ENCODE measurements at places on chromosomes 3 and 15. TPM values are rescaled to one million over a fixed set of nuclear protein-coding genes. Genes with fewer than 3 reads are reported as not detected.

Gene COL6A5
- total RNA-seq, result not detected

Gene LMAN1L
- total RNA-seq, result 0.25 TPM

Gene ARHGAP31
- total RNA-seq, result 9.6 TPM

Gene GOLGA8O
- 1.3 TPM for total RNA-seq

Gene SUSD5
- total RNA-seq, result not detected

Gene CAPN3
- 2.1 TPM for total RNA-seq

Gene P3H2
- not detected for total RNA-seq

Gene DPPA2
- total RNA-seq, result not detected

Gene MAGI1
- 0.09 TPM for total RNA-seq

Gene MST1
- 8.7 TPM for total RNA-seq

Gene PPP2R3A
- total RNA-seq, result 0.18 TPM

Gene ZNF660
- 0.21 TPM for total RNA-seq

Gene FANCD2OS
- total RNA-seq, result not detected

Gene PKM
- total RNA-seq, result 2,479 TPM

Gene LSMEM2
- total RNA-seq, result not detected

Gene BFSP2
- total RNA-seq, result not detected

Gene PLCH1
- 0.26 TPM for total RNA-seq

Gene CPN2
- not detected for total RNA-seq

Gene SLC6A20
- total RNA-seq, result not detected

Gene AEN
- total RNA-seq, result 52.9 TPM

Gene GCHFR
- total RNA-seq, result 32.8 TPM

Gene IREB2
- 50.8 TPM for total RNA-seq

Gene IMPG2
- total RNA-seq, result 0.12 TPM

Gene DPPA4
- total RNA-seq, result 1.5 TPM

Gene GOLGA6L9
- 2.1 TPM for total RNA-seq

Gene MANF
- 124 TPM for total RNA-seq

Gene CCDC39
- total RNA-seq, result not detected

Gene P4HTM
- total RNA-seq, result 25.7 TPM

Gene NR1I2
- 0.40 TPM for total RNA-seq

Gene SLC27A2
- 20.7 TPM for total RNA-seq

Gene RAB27A
- 111 TPM for total RNA-seq

Gene SKIC8
- total RNA-seq, result 52.6 TPM

Gene GOLGA8T
- not detected for total RNA-seq

Gene ADAMTSL3
- total RNA-seq, result not detected

Gene INSYN1
- not detected for total RNA-seq

Gene ASTE1
- total RNA-seq, result 8.2 TPM

Gene MESP2
- 0.14 TPM for total RNA-seq

Gene CAMP
- not detected for total RNA-seq

Gene IL5RA
- total RNA-seq, result 0.30 TPM

Gene ANKRD34C
- not detected for total RNA-seq

Gene EFHB
- 0.62 TPM for total RNA-seq

Gene SOX2
- total RNA-seq, result not detected

Gene TYRO3
- 3.1 TPM for total RNA-seq

Gene SAMD7
- not detected for total RNA-seq

Gene SI
- not detected for total RNA-seq

Gene PLSCR4
- not detected for total RNA-seq
